Stimulated activated CD4-positive, alpha-beta T cell treated with anti-CD3 and anti-CD28 coated beads, Interleukin-4, amount 100 ng/mL, for 4 hours (primary cell): ENCODE measurements at places on chromosomes 3 and 15.

DNA sequence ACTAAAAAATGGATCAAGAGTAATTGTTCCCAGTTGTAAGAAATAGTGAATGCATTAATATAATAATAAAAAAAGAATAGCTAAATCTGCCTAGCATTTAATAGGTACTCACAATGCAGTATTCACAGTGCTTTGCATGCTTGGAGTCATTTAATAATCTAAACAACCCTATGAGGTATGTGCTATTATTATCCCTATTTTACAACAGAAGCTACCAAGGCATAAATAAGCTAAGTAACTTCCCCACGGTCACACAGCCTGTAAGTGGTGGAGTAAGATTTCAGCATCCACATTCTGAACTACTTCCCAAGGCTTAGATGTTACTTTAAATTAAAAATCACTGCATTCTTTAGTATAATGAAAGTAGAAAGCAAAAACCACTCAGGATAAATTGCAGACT is 102.9 kb downstream of the PLCH1 start:
- no peak for DNase-seq

DNA sequence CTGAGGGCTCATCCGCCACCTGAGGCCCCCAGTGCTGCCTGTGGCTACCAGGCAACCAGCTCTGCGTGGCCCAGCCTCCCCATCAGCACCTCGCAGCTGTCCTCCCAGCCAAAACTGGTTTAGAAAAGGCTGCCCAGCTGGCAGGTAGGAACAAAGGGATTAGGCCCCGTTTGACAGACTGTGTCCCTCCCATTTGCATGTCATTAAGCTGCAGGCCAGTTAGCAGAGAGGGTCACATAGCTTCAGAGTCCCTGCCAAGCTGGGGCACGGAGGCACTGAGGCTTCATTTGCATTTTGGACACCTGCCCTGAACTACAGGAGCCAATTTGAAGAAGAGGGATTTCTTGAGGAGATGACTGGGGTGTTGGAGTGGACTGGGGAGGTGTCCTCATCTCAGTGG is 177.9 kb downstream of the TLE3 start:
- no peak for DNase-seq

DNA sequence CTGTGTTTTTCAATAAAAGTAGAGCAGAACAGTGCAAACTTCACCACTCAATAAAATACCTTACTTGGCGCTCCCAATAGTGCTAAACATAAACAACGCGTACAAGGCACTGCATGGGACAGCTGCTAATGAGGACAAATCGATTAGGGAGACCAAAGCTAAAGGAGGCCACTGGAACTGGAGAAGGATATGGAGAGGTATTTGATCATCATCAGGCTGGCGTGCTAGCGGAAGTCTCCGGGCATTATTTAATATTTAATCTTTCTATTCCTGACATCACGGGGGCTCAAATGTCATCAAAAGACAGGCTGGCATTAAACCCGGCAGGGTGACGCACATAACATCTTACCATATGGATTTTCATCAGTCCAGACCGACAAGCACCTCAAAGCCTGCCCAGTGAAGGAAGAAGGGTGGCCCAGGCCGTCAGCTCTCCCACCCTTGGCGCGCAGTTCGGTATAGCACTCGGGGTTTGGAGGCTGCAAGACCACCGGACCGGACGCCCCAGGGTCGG is 604 bp downstream of the CCPG1 start:
- DNase-seq: no peak

GRCh38 chr3:78337801-78338211 is 1297.9 kb downstream of the ROBO2 start:
- no peak for DNase-seq

GRCh38 chr15:29818141-29818540 is 4.1 kb downstream of the TJP1 start:
- DNase-seq: no peak

DNA sequence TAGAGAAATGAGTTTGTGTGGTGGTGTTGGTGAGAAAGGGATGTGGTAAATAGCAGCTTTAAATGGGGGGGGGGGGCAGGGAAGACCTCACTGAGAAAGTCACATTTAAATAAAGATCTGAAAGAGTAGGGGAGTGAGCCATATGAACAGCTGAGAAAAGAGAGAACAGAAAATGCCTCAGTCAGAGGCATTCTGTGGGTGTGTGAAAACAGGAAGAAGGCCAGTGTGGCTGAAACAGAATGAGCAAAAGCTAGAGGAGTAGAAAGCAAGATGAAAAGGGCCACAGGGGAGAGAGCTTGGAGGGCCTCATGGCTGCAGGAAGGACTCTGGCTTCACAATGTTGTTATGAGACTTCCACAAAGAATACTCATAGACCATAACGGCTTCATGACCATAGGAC is 783.3 kb downstream of the ZPLD1 start:
- no peak for DNase-seq

GRCh38 chr3:40254891-40255290 is 54.6 kb upstream of the EIF1B start:
- DNase-seq: no peak

GRCh38 chr15:73540161-73540560 is 93.0 kb downstream of the NPTN start:
- DNase-seq: no peak

GRCh38 chr3:30308131-30308530 is 298.3 kb upstream of the TGFBR2 start:
- no peak for DNase-seq

GRCh38 chr3:37961622-37962431 is 28.8 kb upstream of the VILL start:
- no peak for DNase-seq

GRCh38 chr15:66802025-66803001 is 100.3 kb downstream of the SMAD6 start:
- DNase-seq: no peak

GRCh38 chr3:43542328-43543043 is 79.3 kb downstream of the ANO10 start:
- no peak for DNase-seq

DNA sequence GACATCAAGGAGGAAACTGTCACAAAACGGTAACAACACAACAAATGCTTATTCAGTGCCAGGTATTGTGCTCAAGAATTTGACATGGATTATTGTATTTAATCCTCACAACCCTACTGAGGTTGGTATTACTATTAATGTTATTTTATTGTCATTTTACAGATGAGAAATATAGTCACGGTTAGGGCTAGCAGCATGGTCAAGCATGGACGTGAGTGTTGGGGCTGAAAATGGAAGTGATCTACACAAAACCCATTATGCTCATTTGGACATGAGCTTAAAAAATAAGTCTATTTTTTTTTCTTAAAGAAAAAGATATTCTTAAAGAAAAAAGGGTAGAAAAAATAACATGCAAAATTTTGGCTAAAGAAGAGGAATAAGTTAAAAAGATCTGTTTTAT is 141.3 kb upstream of the SOX2 start:
- DNase-seq: no peak

DNA sequence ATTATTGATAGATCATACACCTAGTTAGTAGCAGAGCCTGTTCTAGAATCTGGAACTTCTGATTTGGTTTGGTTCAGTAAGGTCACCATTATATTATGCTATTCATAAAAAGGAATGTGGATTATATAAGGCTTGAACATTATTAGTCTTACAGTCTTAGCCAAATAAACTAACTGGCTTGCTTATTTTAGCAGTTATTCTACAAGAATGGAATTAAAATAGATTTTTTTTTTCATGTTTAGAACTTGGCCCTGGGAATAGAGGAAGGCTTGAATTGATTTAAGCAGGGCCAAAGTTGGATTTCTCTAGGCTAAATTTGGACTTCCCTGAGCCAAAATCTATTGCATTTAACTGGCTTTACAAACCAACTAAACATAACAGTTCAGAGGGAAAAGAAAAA is 24.4 kb downstream of the DTWD1 start:
- DNase-seq: no peak

DNA sequence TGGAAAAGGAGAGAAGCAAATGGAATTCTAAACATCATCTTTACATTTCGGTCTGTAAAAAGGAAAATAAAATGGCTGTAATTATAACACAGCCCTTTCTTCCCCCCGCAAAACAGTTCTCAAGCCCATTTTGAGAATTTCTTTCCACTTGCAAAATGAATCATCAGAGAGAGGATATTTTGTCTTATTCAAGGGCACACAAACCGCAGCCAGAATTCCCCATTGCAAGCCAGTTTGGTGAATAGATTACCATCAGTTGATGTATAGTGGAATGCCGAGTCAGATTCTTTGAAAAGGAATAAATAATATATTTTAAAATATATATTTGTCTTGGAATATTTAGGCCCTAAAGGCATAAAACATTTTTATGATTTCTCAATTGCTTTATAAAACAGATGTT is 420.4 kb upstream of the SEMA6D start:
- DNase-seq: no peak

GRCh38 chr15:59794229-59794886 is 105.2 kb upstream of the BNIP2 start:
- DNase-seq: no peak

DNA sequence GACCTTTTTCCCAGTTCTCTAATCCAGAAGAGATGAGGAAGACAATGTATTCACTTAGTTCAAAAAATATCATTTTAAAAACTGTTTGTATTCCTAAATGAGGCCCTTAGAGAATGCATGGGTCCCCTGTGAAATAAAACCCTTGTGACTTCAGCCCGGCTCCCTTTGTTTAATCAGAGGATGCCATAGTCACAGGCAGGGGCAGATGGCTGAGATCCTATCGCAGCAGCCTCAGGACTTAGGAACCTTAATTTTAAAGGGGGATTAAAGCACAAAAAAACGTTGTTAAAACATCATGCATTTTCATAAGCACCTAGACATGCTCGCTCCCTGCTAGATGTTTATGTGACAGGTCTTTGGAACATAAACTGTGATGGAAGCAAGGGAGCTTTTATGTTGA is 176.6 kb downstream of the IL20RB start:
- DNase-seq: no peak

DNA sequence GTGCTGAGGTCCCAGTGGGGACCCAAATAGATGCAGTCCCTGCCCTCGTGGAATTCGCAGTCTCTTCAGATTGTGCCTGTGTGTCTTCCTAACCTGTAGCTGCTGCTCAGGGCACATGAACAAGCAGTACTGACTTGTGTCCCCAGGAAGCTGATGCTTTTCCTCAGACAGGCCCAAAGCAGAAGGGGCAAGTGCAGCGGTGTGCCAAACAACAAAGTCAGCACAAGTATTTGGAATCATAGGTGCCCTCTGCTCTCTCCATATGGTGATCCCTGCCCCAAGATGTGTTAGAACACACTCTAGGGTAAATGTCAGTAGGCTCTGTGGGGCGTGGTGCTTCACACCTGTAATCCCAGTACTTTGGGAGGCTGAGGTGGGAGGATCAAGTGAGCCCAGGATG is 21.9 kb downstream of the BHLHE40 start:
- no peak for DNase-seq

- DNase-seq: no peak
Measured at GRCh38 chr15:81053621-81054020, 52.9 kb downstream of the TLNRD1 start.

- no peak for DNase-seq
Measured at GRCh38 chr15:89028036-89028435, 60.2 kb upstream of the ABHD2 start.

DNA sequence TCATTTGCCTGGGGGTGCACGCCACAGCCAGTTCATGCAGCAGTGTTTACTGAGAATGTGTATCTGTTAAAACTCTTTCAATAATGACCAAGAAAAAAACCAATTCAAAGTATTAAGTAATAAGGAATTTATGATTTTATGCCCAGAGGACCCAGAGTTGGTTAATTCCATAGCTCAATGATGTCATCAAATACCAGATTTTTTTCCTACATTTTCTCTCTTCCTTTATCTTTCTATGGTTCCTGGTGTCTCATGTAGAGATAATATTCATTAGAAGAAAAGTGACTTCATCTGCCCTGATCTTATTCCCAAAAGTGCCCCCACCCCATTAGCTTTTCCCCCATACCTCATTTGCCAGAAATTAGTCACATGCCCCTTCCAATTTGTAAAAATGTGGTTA is 44.6 kb upstream of the LMCD1 start:
- no peak for DNase-seq

GRCh38 chr15:22263738-22264137 is 183.4 kb downstream of the OR4M2 start:
- no peak for DNase-seq

- no peak for DNase-seq
Measured at GRCh38 chr3:72345980-72346379, 502.3 kb downstream of the SHQ1 start.

DNA sequence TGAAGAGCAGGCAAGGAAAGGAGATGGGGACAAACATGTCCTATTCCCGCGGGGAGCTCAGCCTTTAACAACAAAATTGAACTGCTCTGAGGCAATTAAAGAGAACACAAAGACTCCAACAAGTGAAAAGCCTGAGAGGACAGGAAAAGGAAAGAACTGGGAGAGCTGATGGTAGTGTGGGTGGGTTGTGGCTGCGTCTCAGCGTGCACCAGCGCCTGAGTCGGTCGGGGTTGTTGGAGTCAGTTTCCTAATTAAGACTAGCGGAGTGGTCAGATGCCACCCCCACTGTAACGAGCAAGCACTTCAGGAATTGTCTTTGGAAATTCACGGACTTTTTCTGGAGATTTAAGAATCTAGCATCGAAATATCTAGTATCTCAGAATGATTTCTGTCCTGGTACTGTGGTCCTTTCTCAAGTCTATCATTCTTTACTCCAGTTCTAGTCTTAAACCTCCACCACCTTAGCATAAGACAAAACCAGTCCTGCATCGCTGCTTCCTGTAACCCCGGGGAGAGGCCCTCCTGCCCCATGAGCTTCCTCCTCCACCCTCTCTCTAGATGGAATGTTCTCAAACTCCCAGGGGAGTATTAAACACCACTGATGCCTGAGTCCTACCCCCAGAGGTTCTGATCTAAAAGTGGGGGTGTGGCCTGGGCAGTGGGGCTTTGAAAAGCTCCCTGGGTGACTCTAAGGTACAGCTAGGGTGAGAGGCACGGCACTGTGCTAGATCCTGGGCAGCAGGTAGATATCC is 104.0 kb downstream of the CYP19A1 start:
- no peak for DNase-seq

GRCh38 chr3:84100861-84101260 is 857.9 kb upstream of the CADM2 start:
- no peak for DNase-seq

GRCh38 chr15:40891810-40892446 is 2.3 kb upstream of the VPS18 start:
- no peak for DNase-seq
